ENCODE measurements at places on chromosomes 16 and 17.

GRCh38 chr16:30896261-30896888 lies at the start of gene CTF1:
Gene CTF1, plus strand, starts transcription at chr16:30896614. Its CDS starts 30 bp downstream, at chr16:30896644.
- no peak for DNase-seq

DNA sequence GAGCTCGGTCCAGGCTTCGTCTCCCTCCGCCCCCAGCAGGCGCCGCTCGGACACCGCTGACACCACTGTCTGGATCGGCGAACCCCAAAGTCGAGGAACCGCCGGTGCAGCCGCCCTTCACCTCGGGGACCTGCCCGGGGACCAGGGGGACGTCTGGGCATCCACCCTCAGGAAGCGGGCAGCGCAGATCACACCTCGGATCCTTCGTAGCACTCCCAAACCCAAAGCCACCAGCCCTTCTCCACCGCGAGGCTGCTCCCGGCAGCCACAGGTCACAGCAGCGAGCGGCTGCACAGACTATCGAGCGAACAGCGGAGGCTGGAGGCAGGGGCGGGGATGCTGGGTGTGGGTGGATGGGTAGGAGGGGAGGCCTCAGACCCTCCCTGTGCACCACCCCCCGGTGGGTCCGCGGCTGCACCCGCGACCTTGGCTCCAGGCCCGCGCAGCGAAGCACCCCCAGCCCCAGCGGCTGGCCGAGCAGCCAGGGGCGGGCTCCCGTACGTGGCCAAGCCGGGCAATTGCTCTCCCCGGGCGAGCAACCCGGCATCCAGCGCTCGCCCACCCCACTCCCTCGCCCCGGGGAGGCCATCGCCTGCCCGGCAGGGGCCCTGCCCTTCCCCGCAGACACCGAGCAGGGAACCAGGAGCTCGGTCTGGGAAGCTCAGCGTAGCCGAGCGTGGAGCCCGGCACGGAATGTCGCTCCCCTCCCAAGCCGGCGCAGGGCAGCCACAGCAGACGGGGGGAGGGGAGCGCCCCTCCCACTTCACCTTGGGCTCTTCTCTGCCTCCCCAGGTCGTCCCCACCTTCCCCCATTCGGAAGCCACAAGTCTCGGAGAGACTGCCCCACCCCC lies 1.0 kb downstream of the SDK2 start:
- DNase-seq: peak; percentile 29

GRCh38 chr17:81148986-81149533 lies 16.2 kb upstream of the PVALEF start:
- no peak for DNase-seq

DNA sequence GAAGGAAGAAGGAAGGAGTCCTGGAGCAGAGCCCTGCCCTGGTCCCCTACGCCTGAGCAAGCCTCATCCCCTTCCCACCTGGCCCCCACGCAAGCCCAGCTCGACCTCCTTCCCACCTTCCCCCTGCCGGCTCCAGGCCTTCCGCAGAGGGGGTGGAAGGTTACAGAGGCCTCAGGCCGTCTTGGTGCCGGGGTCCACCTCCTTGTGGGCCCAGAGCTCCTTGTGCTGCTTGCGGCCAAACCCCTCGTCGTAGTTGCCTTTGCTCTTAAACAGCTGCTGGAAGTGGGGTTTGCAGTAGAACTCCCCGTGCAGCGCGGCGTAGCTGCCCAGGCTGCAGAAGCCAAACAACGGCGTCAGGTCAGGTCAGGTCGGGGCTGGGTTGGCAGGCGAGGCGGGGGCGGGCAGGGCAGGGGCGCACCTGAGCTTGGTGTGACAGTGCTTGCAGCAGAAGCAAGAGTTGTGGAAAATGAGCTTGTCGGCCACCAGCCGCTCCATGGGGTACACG lies 1.5 kb downstream of the LIMD2 start:
- peak; percentile 12 for DNase-seq

GRCh38 chr16:75847172-75847571 lies 120.9 kb upstream of the CPHXL start:
- DNase-seq: no peak

DNA sequence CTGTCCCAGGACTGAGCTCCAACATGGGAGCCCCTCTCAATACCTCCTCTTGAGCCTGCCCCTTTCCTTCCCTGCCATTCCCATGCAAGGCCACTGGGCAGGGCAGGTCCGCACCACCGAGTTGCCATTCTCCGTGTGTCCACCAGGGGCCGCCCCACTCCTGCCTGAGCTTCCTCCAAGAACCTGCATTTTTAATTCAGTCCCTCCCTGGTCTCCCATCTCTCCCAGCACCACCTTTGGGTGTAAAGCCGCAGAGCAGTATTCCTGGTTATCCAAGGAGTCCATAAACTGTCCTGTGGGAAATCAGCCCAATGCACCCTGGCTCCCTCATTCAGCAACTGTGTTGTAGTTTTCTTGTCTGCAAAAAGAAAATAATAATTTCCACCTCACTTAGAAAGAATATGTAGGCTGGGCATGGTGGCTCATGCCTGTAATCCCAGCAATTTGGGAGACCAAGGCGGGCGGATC lies 15.9 kb upstream of the ANKRD40CL start:
- peak; percentile 81 for DNase-seq

- DNase-seq: no peak
Measured at GRCh38 chr17:40331743-40332641, 23.0 kb downstream of the RARA start.

GRCh38 chr17:550041-550398 lies 164.6 kb downstream of the VPS53 start:
- DNase-seq: no peak
